Left lung (tissue), 14 donors: ENCODE measurements at places on chromosomes 11 and 22.
A peak's percentile ranks its signal among the peaks of the same experiment; 100 is the strongest.

GRCh38 chr11:47881145-47881544 is 33.0 kb upstream of the NUP160 start:
- DNase-seq, result no peak

DNA sequence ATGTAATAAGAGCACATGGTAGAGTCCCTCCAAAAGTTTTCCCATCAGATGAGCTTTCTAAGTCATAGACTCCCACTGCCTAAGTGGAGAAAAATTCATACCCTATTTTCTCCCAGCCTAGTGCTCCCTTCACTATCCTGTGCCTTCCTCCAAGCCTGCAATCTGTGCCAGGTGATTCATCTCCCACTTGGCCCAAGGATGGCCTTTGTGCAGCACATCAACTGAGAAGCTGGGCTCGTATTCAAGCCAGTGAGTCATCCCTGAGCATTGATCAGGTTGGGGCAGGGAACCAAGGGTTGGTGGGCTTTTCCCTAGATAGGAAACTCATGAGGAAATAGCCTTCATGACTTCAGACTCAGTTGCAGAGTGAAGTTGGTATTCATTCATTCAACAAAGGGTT is 64.6 kb downstream of the PANX1 start:
- DNase-seq, result no peak

DNA sequence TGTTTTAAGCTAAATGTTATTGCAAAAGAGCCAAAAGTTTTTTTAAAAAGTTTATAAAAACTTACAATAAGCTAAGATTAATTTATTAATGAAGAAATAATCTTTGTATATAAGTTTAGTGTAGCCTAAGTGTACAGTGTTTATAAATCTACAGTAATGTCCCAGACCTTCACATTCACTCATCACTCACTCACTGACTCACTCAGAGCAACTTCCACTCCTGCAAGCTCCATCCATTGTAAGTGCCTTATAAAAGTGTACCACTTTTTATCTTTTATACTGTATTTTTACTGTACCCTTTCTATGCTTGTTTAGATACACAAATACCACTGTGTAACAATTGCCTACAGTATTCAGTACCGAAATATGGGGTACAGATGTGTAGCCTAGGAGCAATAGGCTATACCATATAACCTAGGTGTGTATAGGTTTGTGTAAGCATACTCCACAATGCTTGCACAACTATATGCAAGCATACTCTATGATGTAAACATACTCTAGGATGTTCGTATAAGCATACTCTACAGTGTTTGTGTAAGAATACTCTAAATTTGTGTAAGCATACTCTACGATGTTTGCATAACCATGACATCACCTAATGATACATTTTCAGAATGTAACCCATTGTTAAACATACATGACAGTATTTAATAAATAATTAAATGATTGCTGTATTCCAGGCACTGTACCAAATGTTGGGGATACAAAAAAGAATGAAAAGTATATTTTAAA is 953.0 kb downstream of the KCNA4 start:
- no peak for DNase-seq

GRCh38 chr22:38452373-38453065 is 2.5 kb downstream of the KCNJ4 start:
- DNase-seq, result no peak

- peak; percentile 74 for DNase-seq
Measured at GRCh38 chr22:46432164-46433068, 96.9 kb downstream of the TRMU start.
